ENCODE measurements at places on chromosomes 5 and 9. TPM values are rescaled to one million over a fixed set of nuclear protein-coding genes. Genes with fewer than 3 reads are reported as not detected.

The SPOUT1 gene
- 33.7 TPM for total RNA-seq

The MPDZ gene
- total RNA-seq = not detected

The KCNV2 gene
- total RNA-seq = not detected

The AQP3 gene
- 206 TPM for total RNA-seq

The PHF24 gene
- total RNA-seq = not detected

The AFAP1L1 gene
- total RNA-seq = 0.52 TPM

The CRHBP gene
- total RNA-seq = 0.50 TPM

The PCDHA9 gene
- not detected for total RNA-seq

The BTNL8 gene
- not detected for total RNA-seq

The CAVIN4 gene
- 0.13 TPM for total RNA-seq

The TMEM215 gene
- not detected for total RNA-seq

The PCDHGB3 gene
- 0.13 TPM for total RNA-seq

The IL17B gene
- not detected for total RNA-seq

The TYRP1 gene
- not detected for total RNA-seq

The CHSY3 gene
- not detected for total RNA-seq

The CAST gene
- 303 TPM for total RNA-seq

The EIF4E1B gene
- total RNA-seq = not detected

The NRARP gene
- total RNA-seq = 0.42 TPM

The TLX3 gene
- not detected for total RNA-seq

The RAPGEF6 gene
- 68.7 TPM for total RNA-seq

The IFNA5 gene
- not detected for total RNA-seq

The ANGPTL2 gene
- total RNA-seq = not detected

The MED7 gene
- 6.3 TPM for total RNA-seq

The TRIP13 gene
- total RNA-seq = 1.0 TPM

The TMEM232 gene
- 1.6 TPM for total RNA-seq

The SOX30 gene
- 0.44 TPM for total RNA-seq

The ZFP37 gene
- total RNA-seq = 1.5 TPM

The PDCD1LG2 gene
- 1.1 TPM for total RNA-seq

The PCDHAC1 gene
- not detected for total RNA-seq

The CNTFR gene
- total RNA-seq = not detected

The GHR gene
- total RNA-seq = not detected

The GRIA1 gene
- not detected for total RNA-seq

The CCNO gene
- not detected for total RNA-seq

The SOHLH1 gene
- total RNA-seq = not detected

The TGFBR1 gene
- total RNA-seq = 23.5 TPM

The KLHL3 gene
- 17.5 TPM for total RNA-seq

The CDC23 gene
- total RNA-seq = 18.2 TPM

The DMGDH gene
- 1.0 TPM for total RNA-seq

The ERBIN gene
- 98.6 TPM for total RNA-seq

The TPM2 gene
- 29.2 TPM for total RNA-seq

The PCDHB15 gene
- 0.10 TPM for total RNA-seq

The SLC6A18 gene
- total RNA-seq = not detected

The PCDHGA2 gene
- not detected for total RNA-seq

The GDA gene
- not detected for total RNA-seq

The HMCN2 gene
- total RNA-seq = not detected

The TOMM5 gene
- total RNA-seq = 34.3 TPM

The STOM gene
- 77.9 TPM for total RNA-seq

The GRIN1 gene
- not detected for total RNA-seq

The FAXDC2 gene
- total RNA-seq = 1.1 TPM

The IGFBPL1 gene
- total RNA-seq = not detected

The MAT2B gene
- total RNA-seq = 70.4 TPM

The COL15A1 gene
- total RNA-seq = not detected

The PITX1 gene
- not detected for total RNA-seq

The RBM27 gene
- total RNA-seq = 25.9 TPM

The SMIM33 gene
- total RNA-seq = 0.13 TPM

The PROB1 gene
- total RNA-seq = 0.72 TPM

The FCHSD1 gene
- 77.6 TPM for total RNA-seq

The CFAP77 gene
- total RNA-seq = not detected

Measured in T-helper 17 cell (primary cell).